AML-193 (cell line): ENCODE measurements at places on chromosomes 11 and 22.

GRCh38 chr11:130241713-130242112 is 73.0 kb downstream of the ZBTB44 start:
- DNase-seq, result no peak

DNA sequence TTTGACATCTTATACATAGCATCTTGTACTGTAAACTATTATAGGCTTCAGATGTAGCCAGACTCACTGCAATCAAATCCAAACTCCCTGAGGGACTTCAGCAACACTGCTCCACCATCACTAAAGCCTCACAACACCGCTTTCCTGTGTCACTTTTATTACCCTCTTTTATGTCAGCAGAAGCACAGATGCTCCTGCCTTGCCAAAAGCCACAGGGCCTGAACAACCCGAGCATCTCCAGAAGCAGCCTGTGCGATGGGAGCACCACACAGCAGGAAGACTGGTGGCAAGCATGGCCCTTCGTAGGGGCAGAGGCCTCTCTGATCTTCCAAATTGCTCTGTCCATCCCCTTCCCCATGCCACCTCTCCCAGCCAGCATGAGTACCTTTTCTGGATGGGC is 22.9 kb downstream of the TMEM123 start:
- DNase-seq, result no peak

DNA sequence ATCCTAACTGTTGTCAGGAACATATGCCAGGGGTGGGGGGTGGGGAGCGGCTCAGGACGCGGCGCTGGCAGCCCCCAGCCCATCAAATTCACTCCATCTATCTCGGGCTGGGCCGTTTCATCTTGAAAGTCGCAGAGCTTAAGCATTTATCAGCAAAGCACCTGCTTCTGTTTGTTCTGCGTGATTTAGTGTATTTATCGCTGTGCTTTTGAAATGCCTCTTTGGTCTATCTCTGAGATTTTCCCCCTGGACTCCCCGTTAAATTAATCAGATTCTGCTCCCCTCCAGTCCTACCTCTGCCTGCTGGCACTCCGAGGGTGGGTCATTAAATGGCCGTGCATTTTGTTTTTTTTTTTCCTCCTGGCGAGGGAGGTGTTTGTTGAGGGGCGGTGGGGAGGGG is 446.2 kb downstream of the TBC1D22A start:
- no peak for DNase-seq

GRCh38 chr11:128456566-128457268 is 130.6 kb downstream of the ETS1 start:
- DNase-seq, result no peak

DNA sequence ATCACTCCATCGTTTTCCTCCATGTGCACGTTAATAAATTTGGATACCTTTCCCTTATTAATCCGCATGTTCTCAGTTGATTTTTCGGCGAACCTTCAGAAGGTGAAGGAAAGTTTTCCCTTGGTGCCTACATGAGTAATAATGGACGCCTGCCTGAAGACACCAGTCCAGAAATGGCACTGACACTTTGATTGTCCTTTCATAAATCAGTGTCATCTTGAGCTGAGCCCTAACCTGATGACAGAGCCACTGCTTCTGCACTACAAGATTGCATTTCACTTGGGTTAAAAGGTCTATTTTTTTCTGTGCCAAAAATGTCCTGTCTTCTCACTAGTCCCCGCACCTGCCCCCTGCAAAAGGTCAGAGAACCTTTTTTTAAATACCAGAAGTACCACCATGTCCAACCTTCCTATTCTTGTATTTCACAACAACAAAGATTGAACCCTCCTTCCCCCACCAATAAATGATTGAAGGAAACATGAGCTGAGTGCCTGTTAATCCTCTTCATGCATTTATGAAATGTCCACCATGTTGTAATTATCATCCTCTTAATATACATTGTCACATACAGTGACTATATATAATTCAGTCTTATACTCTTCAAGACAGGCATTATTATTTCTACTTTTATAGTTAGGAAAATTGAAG is 219.9 kb upstream of the UBASH3B start:
- DNase-seq, result no peak

DNA sequence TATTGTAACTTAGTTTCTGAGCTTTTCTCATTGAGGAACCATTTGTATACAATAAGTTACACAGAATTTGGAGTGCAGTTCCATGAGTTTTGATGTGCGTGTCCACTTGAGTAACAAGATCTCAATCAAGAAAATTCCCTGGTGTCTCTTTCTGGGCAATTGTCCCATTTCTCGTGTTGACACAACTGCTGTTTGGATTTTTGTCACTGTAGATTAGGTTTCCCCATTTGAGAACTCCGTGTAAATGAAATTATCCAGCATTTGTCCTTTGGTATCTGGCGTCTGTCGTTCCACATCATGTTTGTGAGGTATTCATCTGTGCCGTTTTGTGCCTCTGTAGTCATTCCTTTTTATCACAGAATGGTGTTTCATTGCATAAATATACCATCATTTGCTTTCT is 547.0 kb downstream of the TBC1D22A start:
- DNase-seq, result no peak

DNA sequence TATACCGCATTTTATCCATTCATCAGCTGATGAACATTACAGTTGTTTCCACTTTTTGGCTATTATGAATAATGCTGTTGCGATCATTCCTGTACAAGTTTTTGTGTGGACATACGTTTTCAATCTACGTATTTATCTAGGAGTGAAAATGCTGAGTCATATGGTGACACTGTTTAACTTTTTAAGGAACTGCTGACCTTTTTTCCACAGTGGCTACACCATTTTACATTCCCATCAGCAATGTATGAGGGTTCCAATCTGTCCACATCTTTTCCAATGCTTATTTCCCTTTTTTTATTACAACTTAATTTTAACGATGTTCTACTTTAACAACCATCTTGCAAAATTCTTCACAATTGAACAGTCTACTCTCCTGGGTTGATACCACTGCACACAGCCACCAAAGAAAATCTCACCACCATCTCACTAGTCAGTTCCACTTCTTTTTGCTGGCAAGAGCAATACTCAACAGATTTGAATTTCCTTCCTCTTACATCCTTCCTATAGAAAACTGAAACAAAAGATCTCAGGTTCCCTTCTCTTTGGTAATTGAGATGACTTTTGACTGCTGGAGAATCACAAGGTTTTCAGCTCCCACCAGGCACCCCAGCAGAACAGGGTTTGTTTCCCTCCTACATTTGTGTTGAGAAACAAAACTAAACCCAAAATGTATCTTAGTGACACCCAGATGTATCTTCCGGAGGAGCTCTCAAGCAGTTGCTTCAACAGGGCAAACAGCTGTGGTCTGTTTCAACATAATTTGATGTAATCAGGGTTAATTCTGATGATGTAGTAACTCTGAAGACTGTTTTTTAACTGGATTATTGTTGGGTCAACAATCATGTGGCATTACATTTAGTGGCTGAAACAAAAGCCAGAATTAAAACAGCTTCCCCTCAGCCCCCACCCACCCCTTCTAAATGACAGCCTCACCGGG is 7.0 kb upstream of the GAB2 start:
- DNase-seq, result peak; percentile 83

DNA sequence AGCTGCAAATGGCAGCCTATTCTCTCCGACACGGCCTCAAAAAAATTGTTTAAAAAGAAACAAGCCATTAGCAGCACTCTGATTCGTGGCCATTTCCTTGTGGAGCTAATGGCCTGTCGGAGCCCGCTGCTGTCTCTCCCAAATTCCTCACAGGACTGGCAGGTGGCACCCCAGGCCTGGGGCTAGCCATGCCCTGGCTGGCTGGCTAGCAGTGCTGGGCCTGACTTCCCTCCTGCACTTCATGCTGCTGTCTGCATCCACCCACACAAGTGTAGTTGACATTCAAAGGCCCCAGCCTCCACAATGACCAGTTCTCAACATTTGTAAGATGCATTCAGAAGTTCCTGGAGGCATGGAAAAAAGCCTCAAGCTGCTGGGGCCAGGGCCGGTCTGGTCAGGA is 61.5 kb downstream of the SMCO4 start:
- no peak for DNase-seq

DNA sequence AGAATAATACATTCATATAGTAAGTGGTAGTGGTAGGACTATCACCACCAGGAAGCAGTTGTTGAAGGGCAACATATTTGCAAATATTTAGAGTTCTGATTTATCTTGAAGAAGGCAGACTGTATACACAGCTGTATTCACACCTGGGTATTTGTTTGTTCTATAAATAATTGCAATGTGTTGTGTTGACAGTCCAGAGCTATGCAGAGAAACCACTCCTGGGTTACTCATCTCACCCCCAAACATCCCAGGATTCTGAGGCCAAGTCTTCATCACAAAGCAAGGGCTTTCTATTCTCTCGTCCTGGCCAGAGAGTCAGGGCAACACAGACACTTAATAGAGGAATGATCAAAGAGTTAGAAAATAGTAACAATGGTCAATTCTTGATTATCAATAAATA is 102.1 kb upstream of the FAT3 start:
- DNase-seq, result no peak

- DNase-seq, result no peak
Observed at GRCh38 chr11:94746721-94747120, 21.4 kb upstream of the AMOTL1 start.

DNA sequence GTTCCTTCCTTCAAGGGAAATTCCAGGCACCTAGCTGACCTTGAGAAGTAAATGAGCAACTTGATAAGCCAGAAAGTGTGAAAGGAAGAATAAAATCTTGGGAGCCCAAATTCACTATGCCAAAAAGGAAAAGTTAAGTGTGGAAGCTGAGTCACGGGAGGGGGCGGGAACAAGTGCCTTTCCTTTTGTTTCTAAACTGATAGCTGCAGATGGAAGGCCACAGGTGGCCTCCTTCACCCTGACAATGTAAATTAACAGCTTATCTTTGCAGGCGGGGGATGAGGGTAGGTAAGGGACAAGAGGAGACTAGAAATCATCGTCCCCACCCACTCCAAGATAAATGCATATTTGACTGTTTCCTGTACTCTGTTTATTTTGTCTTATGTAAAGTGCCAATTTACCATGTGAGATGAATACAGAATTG is 36.4 kb upstream of the TREH start:
- no peak for DNase-seq

DNA sequence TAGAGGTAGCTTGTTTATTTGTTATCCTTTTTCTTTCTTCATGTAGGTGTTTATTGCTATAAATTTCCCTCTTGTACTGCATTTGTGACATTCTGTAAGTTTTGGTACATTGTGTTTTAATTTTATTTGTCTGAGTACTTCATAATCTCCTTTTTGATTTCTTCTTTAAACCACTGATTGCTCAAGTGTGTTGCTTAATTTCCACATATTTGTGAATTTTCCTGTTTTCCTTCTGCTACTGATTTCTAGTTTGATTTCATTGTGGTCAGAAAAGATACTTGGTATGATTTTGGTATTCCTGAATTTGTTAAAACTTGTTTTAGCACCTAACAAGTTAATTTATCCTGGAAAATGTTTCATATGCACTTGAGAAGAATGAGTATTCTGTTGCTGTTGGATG is 15.1 kb downstream of the OR10V1 start:
- DNase-seq, result no peak

GRCh38 chr22:20256551-20257211 is 11.4 kb downstream of the RTN4R start:
- no peak for DNase-seq
